ENCODE measurements at places on chromosomes 11 and 22.

DNA sequence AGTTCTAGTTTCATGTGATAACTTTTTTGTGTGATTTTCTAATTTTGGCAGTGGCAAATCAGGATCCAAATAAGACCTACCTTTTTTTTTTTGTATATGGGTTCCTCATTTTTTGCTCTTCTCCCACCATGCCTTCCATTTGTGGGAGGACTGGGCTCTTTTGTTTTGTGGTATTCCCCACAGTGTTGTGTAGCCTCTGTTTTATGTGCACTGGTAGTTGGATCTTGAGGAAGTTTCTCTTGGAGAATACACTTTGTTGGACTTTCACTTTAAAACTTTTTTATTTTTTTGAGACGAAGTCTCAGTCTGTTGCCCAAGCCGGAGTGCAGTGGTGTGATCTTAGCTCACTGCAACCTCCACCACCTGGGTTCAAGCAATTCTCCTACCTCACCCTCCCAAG lies 39.7 kb downstream of the PPP6R3 start:
- DNase-seq: no peak

DNA sequence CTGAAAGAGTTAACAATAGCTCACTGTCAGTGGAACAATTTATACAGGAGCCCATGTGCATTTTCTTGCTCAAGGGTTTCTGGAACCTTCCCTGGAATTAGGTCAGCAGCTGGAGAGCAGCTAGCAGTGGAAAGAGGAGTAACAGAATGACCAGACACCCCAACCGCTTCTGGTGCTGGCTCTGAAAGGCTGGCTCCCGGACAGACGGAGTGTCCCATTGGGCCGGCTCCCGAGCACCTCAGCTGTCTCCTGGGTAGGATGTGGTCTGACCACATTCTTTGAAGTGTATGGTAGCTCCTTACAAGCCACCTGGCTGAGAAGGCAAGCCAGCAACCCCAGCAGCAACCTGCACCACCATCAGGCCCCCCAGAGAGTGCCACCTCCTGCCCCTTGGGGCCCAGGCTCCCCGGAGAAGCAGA lies 44.7 kb downstream of the ABTB2 start:
- no peak for DNase-seq

DNA sequence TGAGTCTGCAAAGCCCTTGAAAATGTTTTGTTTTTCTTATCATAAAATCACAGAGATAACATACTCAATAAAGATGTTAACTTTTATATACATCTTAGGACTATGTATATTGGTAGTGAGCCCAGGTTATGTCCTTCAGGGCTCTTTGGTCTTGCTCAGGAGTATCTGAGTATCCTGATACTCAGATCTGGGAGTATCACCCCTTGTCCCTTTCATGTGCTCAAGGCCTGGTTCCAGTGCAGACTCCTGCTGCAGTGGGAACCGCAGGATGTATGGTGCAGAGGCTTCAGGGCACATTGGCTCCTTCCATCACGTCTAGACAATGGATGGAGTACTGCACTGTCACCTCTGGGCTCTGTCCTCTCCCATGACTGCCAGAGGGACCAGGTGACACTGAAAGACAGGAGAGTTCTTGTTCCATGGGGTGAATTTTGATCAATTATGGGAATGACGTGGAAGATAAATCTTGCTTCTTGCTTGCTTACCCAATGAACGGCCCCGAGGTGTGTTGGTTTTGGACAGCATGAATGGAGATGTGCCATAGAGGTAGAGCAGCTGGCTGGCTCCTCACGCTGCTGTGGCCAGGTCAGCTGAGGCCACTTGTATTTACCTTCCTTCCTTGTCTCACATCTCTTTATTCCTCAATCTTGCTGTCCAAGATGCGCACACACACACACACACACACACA lies 215.5 kb downstream of the ARHGAP42 start:
- no peak for DNase-seq

GRCh38 chr11:606245-606644 lies 9.5 kb downstream of the IRF7 start:
- DNase-seq: no peak

- no peak for DNase-seq
Observed at GRCh38 chr11:130710021-130710420, 206.3 kb downstream of the SNX19 start.

DNA sequence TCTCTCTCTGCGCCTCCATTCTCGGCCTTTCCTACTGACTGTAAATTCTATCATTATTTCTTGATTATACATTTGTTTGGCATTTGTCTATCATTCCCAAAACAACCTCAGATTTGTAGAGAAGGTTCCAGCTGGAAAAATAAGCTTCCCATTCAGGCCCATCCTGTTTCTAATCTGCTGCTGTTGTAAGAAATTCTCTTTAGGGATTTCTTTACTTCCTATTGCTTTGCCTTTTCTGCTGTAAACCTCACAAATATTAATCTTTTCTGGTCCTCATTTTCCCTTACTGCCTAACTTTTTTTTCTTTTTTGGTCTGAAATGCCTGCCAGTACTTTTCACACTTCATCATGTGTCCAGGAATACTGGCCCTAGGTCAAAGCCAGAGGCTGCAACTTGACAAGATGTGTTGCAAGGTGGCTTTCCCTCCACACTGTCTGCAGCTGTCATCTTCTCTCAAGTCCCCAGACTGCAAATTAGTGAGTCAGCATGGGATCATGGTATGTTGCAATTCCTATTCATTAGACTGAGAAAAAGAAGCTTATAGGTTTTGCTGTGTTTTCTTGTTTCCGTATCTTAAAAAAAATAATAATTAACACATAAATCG lies 858.7 kb upstream of the CHORDC1 start:
- no peak for DNase-seq

- DNase-seq: no peak
Observed at GRCh38 chr11:86680716-86681482, 8.5 kb upstream of the ME3 start.

GRCh38 chr11:83408946-83409345 lies 122.8 kb upstream of the CCDC90B start:
- DNase-seq: no peak

DNA sequence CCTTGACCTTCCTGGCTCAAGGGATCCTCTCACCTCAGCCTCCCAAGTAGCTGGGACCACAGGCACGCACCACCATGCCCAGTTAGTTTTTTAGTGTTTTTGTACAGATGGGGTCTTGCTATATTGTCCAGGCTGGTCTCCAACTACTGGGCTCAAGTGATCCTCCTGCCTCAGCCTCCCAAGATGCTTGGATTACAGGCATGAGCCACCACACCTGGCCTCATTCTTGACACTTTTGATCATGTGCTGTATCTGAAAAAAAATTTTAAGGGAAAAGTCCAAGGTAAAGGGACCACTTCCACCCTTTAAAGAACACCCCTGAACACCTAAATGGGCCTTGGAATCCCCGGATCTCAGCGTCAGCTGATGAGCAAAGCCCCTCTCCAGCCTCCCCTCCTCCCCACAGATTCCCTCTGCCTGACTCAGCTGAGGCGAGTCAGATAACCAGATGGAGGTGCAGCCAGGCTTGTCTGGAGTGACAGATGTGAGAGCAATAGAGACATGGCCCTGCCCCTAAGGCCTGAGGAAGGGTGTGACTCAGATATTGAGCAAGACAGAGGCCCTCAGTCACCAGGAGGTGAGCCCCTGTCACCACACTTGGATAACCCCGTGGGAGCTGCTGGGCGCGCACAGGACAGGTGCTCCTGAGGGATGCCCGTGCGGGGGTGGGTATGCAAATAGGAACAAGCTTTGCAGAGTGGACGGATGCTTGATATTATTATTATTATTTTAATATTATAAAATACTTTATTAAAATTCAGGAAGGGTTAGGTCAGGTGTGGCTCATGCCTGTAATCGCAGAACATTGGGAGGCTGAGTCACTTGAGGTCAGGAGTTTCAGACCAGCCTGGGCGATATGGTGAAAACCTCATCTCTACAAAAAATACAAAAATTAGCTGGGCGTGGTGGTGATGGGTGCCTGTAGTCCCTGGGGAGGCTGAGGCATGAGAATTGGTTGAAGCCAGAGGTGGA lies 5.0 kb upstream of the CCDC88B start:
- DNase-seq: no peak

DNA sequence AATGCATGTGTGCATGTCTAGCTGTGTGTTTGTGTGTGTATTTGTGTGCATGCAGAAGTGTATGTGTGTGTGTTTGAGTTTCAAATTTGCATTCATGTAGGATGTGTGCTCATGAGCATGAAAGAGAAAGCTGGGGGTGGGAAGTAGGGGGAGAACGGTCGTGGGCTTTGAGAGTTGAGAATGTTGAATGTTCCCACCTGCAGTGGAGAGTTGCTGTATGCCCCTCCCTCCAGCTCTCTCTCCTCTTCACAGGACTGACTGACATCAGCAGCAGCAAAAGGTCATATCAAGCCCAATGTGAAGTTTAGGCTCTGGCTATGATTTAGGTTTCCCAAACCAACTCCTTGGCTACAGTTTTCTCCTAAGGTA lies 63.8 kb upstream of the RRAS2 start:
- DNase-seq: no peak

DNA sequence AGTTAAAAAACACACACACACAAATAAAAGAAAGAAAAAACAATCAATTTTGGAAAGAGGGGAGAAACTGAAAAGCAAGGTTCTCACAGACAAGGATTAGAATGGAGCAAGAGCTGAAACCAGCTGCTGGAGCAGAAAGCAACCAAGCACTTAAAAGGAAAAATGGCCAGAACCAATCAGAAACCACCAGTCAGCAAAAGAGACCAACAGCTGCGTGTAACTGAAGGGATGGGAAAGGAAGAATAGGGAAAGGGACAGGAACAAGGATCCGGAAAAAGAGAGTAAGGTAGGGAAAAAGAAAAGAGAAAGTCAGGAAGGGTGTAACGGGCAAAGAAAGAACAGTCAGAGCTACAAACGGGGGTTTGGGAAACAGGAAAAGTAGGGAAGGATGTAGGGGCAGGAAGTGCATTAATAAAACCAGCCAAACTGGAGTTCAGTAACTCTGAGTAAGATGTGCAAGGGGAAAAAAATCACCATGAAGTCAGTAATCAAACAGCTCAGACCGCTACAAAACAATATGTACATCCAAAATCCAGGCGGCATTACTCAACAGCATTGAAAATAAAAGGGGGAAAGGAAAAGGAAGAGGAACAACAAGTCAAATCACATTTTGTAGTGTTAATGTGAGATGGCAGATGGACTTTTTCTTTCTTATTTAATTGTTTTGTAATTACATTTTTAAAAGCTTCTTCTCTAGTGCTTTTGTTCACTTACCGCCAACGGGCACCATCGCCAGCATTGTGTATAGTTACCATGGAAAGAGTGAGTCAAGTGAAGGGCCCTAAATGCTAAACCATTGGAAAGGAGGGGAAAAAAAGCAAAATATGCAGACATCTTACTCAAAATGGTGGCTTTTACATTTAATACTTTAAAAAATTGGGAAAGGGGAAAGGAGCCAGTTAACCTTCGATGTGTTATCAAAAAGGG lies 49.2 kb downstream of the APOL5 start:
- DNase-seq: no peak

- DNase-seq: no peak
Observed at GRCh38 chr11:127644366-127644765, 643.8 kb upstream of the KIRREL3 start.

DNA sequence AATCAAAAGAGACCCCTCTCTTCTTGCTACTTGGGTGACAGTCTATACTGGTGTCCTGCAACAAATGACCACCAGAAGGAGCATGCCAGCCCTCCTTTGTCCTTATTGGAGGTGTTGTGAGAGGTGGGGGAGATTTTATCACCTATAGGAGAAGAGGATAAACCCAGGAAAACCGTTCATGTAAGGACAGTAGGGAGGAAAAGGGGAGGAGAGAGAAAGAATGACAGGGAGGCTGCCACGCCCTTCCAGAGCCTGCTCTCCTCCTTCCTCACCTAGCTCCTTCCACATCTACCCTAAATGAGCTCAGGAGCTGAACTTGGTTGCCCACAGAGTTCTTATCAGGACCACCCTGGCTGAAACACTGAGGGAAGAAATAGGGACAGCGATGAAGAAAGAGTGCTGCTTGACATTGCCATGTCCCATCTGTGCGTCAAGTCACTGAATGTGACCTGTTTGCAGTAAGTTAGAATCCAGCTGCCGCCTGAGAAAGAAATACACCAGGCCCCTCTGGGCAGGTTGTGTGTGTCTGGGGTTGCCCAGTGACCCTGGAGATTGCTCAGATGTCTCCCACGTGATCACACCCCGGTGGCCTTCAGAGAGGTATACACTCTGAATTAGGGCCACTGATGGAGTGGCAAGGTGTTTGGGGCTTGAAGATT lies 40.4 kb upstream of the ETS1 start:
- DNase-seq: no peak

GRCh38 chr11:108009497-108010370 lies 1.0 kb downstream of the CUL5 start:
- no peak for DNase-seq

- no peak for DNase-seq
Observed at GRCh38 chr11:131486100-131486499, 115.7 kb downstream of the NTM start.

DNA sequence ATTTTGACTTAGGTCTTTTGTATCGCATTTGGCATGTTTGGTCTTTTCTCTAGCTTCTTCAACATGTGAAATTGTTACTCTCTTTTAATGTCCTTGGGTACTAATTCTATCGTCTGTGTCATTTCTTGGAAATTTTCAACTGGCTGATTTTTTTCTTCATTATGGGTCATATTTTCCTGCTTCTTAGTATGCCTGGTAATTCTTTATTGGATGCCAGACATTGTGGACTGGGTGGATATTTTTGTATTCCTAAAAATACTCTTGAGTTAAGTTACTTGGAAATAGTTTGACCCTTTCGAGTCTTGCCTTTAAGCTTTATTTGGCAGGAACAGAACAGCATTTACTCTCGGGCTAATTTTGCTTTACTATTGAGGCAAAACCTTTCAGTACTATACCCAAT lies 140.1 kb downstream of the ETS1 start:
- DNase-seq: no peak

- no peak for DNase-seq
Observed at GRCh38 chr11:2752204-2752770, 52.5 kb upstream of the KCNQ1OT1 start.

DNA sequence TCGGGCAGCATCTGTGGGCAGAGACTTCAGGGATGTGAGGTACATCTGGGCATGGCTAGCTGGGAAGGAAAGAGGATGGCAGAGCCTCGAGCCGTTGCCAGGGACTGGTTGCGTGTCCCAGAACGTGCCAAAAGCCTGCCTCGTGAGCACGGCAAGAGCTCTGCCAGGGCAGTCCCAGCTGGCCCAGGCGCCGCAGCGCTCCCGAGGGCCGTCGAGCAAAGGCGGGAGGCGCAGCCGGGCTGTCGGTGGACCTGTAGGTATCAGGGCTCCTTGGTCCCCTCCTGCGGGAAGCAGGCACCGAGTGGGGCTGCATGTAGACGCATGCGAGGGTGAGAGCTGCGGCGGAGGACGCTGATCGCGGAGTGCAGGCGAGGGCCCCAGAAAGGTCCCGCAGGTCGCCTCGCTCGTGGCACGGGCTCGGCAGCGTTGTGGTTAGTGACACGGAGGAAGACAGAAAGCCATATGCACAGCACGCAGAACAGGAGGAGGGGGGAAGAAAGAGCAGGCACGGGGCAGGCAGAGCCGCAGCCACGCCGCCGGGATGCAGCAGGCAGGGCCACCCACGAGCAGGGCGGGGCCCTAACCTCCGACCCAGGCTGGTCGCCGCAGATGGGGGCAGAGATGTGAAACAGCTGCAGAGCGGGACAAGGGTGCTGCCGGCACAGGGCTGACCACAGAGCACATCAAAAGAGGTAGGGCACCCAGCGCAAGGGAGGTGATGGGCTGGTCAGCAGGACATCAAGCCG lies 18.0 kb downstream of the LSP1 start:
- DNase-seq: no peak

GRCh38 chr11:30595934-30596333 lies 9.8 kb upstream of the MPPED2 start:
- DNase-seq: no peak
